Glutamatergic neuron (in vitro differentiated cells): ENCODE measurements at places on chromosomes 2 and 18. TPM values are rescaled to one million over a fixed set of nuclear protein-coding genes. Genes with fewer than 3 reads are reported as not detected.

GRCh38 chr18:7307030-7307429, 76.1 kb downstream of the LRRC30 start:
- no peaks in the 10 kb centered on the region for H3K36me3 ChIP-seq
- peaks cover 2% of the 10 kb centered on the region for H3K4me1 ChIP-seq
- H3K27me3 ChIP-seq = peaks cover 2% of the 10 kb centered on the region
- H3K27ac ChIP-seq = no peak overlapping the region
- DNase-seq = no peak

GRCh38 chr2:216352653-216353270, 19.5 kb downstream of the MARCHF4 start:
- H3K36me3 ChIP-seq = no peaks in the 10 kb centered on the region
- H3K27me3 ChIP-seq = peaks cover 7% of the 10 kb centered on the region
- peaks cover 22% of the 10 kb centered on the region for H3K4me1 ChIP-seq
- H3K27ac ChIP-seq = no peak overlapping the region
- no peak for DNase-seq

DNA sequence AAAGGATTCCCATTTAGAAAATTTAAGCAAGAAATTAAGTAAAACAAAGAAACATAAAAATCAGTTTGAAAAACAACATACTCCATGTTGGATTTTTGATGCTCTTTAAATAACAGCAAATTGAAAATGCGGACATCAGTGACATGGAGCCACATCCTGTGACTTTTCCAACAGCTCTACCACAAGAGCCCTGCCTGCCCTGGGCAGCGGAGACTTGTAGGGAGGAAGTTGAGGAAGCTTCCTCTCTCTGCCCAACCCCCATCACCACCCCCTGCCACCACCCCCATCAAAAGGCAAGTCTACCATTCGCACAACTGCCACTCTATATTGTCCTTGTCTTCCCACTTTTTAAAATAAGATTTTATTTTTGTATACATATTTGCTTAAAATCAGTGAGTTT, 32.8 kb upstream of the DAPL1 start:
- H3K4me1 ChIP-seq = peaks cover 9% of the 10 kb centered on the region
- H3K27me3 ChIP-seq = no peaks in the 10 kb centered on the region
- DNase-seq = no peak
- H3K4me3 ChIP-seq = no peak overlapping the region

DNA sequence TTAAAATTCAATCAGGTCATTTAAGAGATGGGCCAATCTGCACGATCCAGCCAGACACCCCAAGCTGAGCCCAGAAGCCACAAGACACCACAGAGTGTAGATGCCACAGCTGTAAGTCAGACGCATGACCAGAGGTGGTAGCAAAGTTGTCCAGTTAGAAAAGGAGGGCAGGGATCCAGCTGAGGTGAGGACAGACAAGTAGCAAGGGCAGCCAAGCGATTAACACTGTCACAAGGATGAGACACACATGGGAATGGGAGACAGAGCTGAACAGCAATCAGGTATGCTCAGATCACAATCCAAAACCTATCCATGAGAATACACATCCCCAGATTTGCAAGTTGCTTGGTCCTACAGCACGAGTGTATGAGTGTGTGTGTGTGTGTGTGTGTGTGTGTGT, 143.4 kb upstream of the STK17B start:
- no peak overlapping the region for H3K4me3 ChIP-seq
- no peaks in the 10 kb centered on the region for H3K4me1 ChIP-seq
- DNase-seq = no peak

- peaks cover 19% of the 10 kb centered on the region for H3K4me1 ChIP-seq
- H3K27ac ChIP-seq = no peak overlapping the region
- no peak overlapping the region for H3K4me3 ChIP-seq
- H3K27me3 ChIP-seq = peaks cover 7% of the 10 kb centered on the region
- DNase-seq = no peak
- H3K36me3 ChIP-seq = peaks cover 13% of the 10 kb centered on the region
Measured at GRCh38 chr18:46366751-46367376, 262.7 kb downstream of the HAUS1 start.

DNA sequence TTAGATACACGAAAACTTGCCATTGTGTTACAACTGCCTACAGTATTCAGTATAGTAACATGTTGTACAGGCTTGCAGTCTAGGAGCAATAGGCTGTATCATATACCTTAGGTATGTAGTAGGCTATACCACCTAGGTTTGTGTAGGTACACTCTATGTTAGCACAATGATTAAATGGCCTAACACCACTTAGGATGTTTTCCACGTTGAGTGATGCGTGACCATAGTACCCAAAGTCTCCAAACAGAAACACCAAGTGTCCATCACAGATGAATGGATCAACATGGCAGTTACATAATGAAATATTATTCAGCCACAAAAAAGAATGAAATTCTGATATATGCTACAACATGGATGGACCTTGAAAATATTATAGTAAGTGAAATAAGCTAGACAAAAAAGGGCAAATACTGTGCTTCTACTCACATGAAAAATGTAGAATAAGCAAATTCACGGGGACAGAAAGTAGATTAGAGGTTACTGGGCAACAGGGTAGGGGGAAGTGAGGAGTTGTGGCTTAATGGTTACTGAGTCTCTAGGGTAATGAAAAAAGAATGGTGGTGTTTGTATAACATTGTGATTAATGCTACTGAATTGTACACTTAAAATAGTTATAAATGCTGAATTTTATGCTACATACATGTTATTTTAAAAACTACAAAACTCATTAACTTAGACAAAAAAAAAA, 62.6 kb downstream of the TMEM131 start:
- H3K36me3 ChIP-seq = peaks cover 3% of the 10 kb centered on the region
- H3K27me3 ChIP-seq = peaks cover 3% of the 10 kb centered on the region
- no peak for DNase-seq
- no peak overlapping the region for H3K27ac ChIP-seq
- peaks cover 40% of the 10 kb centered on the region for H3K4me1 ChIP-seq

DNA sequence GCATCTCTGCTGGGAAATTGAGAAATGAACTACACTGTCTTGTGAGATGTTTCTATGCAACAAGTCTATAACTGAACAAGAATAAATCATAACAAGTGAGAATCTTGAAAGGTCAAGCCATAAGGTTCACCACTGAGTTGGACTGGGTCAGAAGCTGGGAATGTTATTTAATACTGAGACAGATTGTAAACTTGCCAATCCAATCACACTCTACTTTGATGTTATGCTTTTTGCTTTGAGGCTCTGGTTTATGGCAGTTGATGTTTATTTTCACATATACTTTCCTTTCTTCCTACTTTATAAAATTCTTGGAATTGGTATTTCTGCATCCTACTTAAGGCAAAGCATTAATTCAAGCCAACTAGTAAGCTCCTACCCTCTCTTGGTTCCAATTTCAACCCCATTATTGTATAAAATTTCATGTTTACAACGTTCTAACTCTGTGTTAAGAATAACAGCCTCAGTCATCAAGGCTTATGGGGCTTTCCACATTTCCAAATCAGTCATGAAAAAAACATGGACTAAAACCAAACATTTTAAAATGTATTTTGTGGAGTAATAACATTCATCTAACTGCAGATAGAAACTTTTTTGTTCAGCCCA, 533.4 kb downstream of the NYAP2 start:
- H3K4me1 ChIP-seq = no peaks in the 10 kb centered on the region
- H3K27me3 ChIP-seq = no peaks in the 10 kb centered on the region
- no peak for DNase-seq
- no peak overlapping the region for H3K4me3 ChIP-seq
- no peaks in the 10 kb centered on the region for H3K36me3 ChIP-seq
- H3K27ac ChIP-seq = no peak overlapping the region

DNA sequence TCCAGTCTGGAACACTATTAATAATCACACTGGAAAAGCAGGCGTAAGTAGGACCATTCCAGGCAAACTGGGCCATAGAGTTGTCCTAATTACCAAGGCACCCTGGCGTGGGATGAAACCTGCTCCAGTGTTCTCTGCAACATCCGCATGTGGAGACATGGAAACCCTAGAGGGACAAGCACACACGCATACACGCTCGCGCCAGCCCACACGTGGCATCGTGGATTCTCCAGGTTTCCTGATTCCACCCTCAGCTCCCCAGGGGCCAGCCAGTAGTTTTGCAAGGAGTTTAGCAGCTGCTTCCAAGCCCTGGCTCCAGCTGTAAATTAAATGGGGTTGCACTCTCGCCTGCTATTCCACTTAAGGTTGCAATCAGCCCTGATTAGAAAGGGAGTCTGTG, 127.7 kb downstream of the DYSF start:
- DNase-seq = no peak
- peaks cover 2% of the 10 kb centered on the region for H3K4me1 ChIP-seq
- H3K27me3 ChIP-seq = peaks cover 11% of the 10 kb centered on the region
- no peak overlapping the region for H3K4me3 ChIP-seq

DNA sequence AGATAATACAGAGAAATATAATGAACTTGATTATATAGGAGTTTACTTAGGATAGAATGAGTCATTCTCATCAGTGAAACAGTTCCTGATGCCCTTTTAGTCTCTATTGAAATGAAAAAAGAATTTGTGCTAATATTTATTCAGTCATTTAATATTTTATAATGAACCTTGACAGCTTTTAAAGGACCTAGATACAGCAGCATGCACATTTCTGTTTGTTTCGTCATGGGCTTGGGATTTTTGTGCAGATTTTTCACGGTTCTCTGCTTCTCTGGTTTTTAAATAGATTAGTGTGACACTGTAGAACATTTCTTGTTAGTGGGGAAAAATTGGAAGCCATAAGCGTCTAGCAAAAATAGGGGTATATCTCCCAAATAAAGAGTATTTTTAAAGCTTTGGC, 60.7 kb downstream of the NABP1 start:
- H3K27ac ChIP-seq = no peak overlapping the region
- H3K27me3 ChIP-seq = no peaks in the 10 kb centered on the region
- no peak overlapping the region for H3K4me3 ChIP-seq
- H3K4me1 ChIP-seq = no peaks in the 10 kb centered on the region

DNA sequence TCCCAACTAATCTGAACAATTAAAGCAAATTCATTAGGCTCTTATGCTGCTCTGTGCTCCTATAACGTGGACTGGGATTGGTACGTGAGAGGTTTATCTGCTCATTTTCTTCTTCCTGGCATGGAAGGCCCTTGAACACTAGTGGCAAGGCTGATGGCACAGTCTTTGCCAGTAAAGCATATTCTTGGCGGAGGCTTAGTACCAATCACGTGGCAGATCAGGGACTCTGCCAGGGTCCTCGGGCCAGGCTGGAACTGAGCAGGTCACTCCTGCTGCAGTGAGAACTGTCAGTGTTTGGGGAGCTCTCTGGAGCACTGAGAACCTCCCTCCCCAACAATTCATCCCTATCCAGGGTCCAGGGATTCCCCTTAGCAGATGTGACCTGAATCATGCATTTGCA, 3.7 kb upstream of the ALPK2 start:
- DNase-seq = no peak
- no peaks in the 10 kb centered on the region for H3K27me3 ChIP-seq
- H3K36me3 ChIP-seq = no peaks in the 10 kb centered on the region
- no peaks in the 10 kb centered on the region for H3K4me1 ChIP-seq
- no peak overlapping the region for H3K27ac ChIP-seq

GRCh38 chr2:169439900-169440299, 39.4 kb upstream of the BBS5 start:
- no peak overlapping the region for H3K27ac ChIP-seq
- no peak overlapping the region for H3K4me3 ChIP-seq
- no peaks in the 10 kb centered on the region for H3K36me3 ChIP-seq

DNA sequence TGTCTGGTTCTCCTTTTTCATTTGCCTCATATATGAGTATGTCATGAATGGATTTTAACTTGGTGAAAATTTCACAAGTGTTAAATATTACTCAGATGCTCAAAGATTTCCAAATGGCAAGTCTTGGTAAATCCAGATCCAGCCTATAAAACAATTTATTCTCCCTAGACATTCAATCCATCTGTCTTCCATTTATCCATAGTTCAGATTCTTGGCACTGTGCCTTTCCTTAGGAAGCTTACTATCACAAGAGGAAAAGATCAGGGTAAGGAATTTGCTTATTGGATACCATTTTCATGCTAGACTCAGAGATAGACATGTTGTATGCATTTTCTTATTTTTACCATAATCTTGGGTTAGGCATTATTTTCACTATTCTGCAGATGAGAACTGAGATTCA, 72.5 kb upstream of the LRRTM1 start:
- H3K27ac ChIP-seq = no peak overlapping the region
- no peak overlapping the region for H3K4me3 ChIP-seq
- no peaks in the 10 kb centered on the region for H3K4me1 ChIP-seq
- no peak for DNase-seq
- H3K27me3 ChIP-seq = peaks cover 2% of the 10 kb centered on the region

Gene ABHD1
- total RNA-seq = not detected

Gene DSC3
- total RNA-seq = 0.47 TPM
